ENCODE measurements at places on chromosomes 12 and 14.
A peak's percentile ranks its signal among the peaks of the same experiment; 100 is the strongest.

DNA sequence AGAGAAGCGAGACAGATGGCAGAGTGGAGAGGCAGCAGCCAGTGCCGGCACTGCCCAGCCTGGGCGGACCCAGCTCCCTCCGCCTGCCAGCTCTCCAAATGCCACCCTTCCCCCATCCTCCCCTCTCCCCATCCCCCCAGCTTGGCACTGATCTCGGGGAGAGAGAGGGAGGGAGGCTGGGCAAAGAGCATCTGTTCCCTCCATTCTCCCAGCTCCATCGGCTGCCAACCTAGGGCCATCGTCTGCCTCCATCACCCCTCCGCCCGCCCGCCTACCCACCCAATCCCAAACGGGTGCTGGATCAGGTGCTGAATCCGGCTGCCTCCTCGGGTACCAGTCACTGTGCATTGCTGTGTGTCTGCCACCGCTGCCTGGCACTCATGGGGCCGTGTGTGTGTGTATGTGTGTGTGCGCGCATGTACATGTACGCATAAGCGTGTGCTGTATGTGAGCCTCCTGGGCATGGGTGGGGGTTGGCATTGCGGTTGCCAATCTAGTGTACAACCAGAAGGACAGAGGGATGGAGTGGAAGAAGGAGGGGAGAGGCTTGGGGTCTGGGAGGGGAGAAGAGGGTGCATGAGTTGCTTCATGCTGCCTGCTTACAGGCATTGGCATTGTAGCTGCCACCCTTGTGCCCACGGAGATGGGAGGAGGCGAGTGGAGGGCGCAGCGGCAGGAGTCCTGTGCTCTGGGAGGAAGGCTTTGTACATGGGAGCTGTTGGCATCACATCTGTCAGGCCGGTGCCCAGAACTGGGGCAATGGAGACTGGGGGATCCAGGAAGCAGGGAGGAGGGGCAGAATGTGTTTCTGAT, 38.4 kb downstream of the ZFHX2 start:
- no peak for DNase-seq

- peak; percentile 36 for DNase-seq
Observed at GRCh38 chr14:32629236-32629635, 300.1 kb downstream of the AKAP6 start.

DNA sequence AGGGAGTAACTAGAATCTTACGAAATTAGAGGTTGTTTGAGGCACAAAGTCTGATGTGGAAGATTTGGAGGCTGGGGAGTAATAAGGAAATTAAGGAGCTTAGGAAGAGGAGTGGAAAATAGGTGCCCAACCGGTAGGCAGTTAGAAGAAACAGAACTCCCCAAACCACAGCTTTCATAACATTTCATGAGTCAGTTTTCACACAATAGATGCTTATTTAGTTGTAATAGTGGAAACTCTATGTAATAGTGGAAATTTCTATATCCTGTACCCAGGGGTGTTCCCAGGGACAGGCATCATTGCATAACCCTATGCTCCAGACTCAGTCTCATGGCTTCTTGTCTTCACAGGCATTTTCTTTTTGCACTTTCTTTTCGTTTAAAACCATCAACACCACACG, 8.3 kb downstream of the C3AR1 start:
- peak; percentile 66 for DNase-seq

DNA sequence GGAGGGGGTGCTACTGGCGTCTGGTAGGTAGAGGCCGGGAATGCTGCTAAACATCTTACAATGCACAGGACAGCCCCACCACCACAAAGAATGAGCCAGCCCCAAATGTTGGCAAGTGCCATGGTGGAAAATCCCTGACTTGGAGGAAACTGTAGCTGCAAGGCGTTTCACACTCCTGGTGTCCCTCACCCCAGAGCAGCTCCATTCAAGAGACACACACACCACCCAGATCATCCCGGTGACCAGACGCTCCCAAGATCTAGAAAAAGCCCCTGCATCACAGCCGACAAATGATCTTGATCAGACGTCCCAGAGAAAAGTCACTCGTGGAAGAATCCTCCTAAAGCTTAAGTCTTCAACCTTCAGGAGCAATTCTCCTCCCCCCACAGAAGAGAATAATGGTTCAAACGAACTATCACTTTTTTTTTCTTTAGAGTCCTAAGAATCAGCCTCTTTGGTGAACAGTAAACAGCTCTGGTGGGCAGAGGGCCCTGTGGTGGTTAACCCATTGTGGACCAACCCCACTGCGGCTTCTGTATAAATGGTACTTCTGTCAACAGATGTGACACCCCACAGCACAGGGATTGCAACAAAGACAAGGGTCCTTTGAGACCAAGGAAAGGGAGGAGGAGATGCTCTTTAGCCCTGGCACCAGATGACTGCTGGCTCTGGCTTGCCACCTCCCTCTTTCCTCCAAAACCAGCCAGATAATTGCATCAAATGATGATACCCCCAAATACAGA, 2.7 kb downstream of the GLTP start:
- DNase-seq: no peak

DNA sequence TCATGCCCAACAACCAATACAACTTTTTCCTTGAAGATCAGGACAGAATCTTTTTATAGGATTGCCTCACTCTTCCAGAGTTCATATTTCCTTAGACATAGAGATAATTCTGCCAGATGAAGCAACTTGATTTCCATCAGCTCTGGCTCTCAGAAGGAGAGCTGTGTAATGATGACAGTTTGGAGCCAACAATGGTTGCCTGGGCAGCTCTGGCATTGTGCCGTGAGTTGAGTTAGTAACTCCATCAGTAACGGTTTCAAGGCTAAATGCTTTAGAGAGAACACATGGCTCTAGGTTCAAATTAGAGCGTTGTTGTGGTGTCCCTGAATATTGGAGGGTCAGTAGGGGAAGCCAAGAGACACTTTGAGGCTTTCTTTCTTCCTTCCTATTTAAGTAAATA, 501.7 kb upstream of the SEL1L start:
- DNase-seq: no peak

DNA sequence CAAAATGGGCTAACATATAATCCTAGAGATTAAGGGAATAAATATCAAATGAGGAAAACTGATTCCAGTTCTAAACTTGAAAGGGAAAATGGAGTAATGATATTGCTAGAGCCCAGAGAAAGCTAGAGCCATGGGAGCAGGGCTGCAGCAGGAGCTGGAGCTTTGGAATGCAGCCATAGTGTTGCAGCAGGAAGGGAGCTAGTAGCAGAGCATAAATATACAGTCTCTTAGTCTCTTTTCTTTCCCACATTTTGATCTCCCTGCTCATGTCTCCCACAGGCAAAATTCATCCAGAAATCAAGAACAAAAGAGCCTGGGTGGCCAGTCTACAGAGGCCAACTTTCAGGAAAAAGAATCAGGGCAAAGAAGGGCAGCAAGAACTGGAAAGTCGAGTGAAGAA, 253.7 kb downstream of the ATXN7L3B start:
- DNase-seq: no peak

- DNase-seq: no peak
Observed at GRCh38 chr14:36132826-36133225, 43.7 kb downstream of the PTCSC3 start.

DNA sequence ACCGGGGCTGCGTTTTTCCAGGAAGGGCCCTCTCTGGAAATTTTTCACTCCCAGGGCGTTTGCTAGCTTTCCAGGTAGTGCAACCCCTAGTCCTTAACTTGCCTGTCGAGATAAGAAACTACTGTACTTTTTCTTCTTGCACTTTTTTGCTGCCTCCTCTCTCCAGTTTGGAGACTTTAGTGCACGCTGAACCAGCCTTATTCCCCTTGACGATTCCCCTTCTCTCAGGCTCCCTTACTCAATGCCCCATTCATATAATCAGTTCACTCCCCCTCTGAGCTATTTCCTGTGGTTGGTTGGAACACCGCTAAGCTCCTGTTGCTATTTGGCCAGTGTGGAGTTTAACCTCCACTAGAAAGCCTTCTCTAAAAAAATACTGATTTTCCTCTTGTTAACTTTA, 682 bp downstream of the CREBL2 start:
- DNase-seq: peak; percentile 69

DNA sequence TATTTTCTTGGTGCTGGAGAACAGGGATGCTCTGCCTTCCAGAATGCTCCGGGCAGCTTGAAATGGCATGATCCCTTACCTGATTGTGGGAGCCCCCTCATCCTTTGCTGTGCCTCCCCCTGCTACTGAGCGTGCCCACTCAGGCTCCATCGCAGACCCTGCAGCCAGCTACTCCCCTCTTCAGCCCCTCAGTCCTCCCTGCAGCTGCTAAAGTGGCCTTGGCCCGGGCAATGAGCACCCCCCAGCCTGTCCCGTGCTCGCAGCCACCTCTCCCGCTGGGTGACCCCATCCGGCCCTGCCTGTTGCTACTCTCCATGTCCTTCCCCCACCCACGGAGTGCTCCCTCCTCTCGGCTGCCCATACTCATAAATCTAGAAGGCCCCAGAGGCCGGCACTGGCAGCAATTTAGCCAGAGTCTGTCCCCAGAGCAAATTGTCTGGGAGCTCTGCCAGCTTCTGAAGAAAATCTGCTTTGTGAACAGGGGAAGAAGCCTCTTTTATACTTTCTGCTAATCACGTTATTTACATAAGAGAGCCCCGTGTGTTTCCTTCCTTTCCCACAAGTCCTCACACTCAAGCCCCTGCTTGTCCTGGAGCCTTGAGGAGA, 143.7 kb upstream of the FRMD6 start:
- peak; percentile 84 for DNase-seq

DNA sequence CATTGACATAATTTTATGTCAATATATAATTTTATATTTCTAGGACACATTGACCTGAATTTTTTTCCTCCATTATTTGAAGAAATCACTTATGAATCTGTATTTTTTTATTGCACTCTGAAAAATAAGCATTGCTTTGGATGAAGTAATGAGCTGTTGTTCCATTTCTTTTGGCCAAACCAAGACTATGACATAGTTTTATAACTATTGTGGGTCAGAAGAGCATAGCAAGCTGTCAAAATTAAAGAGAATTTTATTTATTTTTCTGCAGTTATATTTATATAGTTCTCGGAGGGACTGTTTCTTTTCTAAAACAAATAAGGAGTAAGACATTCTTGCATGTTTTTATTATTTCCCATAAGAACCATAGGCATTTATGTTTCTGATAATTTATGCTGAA, 8.5 kb downstream of the C12orf75 start:
- no peak for DNase-seq

- DNase-seq: no peak
Observed at GRCh38 chr12:38508246-38508645, 191.7 kb downstream of the ALG10B start.

GRCh38 chr12:9674226-9674590, 4.7 kb downstream of the CLEC2D start:
- DNase-seq: no peak

- DNase-seq: peak; percentile 68
Observed at GRCh38 chr14:53044486-53044885, 93.6 kb upstream of the FERMT2 start.

DNA sequence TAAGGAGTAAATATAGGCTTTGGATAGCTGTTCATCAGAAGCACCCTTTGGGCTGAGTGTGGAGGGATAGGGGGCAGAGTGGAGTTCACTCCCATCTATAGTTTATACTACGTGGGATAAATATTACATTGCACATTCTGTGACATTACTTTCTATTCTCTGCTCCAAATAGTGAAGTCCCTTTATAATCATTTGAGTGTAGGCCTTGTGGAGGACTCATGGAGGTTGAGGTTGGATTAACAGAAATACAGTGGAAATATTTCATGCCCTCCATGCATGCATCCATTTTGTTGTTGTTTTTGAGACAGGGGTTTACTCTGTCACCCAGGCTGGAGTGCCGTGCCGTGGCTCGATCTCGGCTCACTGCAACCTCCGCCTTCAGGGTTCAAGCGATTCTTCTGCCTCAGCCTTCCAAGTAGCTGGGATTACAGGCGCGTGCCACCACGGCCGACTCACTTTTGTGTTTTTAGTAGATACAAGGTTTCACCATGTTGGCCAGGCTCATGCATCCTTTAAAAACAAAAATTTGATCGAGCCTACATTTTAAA, 1.4 kb downstream of the CHPT1 start:
- DNase-seq: peak; percentile 27

DNA sequence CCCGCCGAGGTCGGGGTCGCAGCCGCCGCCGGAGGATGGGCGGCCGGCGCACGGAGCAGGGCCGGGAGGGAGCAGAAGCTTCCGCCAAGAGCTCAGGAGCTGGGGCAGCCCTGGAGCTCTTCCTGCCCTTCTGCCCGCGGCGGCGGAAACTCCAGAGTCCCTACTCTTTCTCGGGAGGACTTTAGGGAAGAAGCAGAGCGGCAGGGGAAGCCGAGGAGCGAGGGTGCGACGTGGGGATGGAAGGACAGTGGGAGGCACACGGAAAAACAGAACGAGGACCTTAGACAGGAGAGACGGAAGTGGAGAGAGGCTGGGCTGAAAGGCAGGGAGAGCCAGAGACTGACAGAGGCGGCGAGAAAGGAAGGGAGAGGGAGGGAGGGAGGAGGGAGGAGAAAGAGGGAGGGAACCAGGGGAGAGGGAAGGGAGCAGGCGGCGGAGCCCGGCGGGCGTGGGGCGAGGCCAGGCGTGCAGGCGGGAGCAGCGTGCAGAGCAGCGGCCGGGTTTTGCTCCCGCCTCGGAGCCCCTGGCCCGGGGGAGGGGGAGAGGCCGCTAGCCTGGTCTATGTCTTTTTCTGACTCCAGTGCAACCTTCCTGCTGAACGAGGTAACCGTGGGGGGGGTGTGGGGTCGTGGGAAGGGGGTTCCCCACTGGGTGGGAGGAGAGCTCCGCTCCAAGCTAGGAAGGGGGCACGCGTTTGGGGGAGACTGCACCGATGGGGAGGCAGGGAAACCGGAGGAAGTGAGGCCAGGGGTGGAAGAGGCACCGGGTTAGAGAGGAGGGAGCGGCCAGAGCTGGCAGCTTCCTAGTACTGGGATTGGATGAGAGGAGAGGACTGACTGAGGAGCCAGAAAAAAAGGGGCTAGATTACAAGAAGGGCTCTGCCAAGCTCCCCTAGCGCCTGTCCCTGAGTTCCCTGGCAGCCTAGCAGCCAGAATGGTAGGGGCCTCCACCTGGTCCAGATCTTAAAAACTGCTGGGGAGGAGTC, 2.9 kb upstream of the CACNB3 start:
- peak; percentile 78 for DNase-seq

- DNase-seq: no peak
Observed at GRCh38 chr12:46373301-46374296, 1.0 kb upstream of the SLC38A2 start.

GRCh38 chr12:54251667-54252284, 28.1 kb downstream of the CBX5 start:
- DNase-seq: peak; percentile 60

DNA sequence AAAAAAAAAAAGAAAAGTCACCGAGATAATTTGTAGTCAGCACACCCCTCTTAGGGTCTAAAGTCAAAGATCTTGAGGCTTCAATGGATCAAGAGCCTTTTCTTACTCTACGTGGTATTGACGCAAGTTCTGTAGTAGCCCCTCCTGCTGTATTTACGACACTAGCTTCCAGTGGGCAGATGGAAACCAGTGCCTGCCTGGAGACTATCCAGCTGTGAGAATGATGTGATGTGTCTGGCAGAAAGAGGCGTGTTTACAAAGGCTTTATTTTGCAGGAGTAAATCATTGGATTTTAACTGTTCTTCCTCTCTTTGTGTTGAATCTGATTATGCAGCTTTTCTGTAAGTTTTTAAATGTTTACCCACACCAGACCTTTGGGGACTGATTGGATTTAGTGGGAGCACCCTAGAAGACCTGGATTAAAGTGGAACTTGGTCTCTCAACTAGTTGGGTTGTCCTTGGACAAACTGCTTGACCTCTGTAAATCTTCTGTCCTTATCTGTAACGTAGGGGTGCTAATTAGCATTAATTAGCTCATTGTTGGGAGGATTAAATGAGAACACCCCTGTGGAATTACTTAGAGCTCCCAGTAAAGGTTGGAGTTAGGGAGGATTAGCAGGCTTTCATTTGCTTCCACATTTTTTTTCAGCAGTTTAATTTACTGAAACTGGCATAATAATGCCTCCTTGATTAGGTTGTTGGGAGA, 72.4 kb downstream of the RASSF3 start:
- peak; percentile 84 for DNase-seq

- peak; percentile 92 for DNase-seq
Observed at GRCh38 chr14:34665785-34666435, 36.0 kb upstream of the SNX6 start.
